ENCODE measurements at places on chromosomes 12 and 14.

- DNase-seq = no peak
These were observed 26.3 kb upstream of the NR1H4 start for GRCh38 chr12:100447381-100447780.

DNA sequence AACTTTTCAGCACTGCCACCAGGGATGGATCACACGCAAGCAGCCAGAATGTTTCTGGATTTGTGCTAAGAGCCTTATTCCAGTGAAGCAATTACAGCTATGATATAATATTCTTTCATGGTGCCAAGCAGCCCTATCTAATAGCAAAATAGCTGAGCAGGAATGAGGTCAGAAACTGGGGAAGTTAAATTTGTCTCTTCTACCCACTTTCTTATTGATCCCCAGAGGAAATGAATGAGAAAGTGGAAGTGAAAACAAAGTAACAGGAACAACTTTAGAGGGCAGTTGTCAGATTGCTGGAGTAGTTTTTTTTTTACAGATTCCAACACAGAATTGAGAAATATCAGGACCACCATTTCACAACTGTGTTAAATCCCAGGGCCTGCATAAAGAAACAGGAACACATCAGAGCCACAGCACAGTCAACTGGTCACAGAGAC is 44.8 kb downstream of the GCH1 start:
- DNase-seq = no peak

GRCh38 chr12:12889701-12890100 is 1.7 kb upstream of the GPRC5A start:
- no peak for DNase-seq

GRCh38 chr14:60721326-60722106 is 2.6 kb downstream of the SIX4 start:
- DNase-seq = peak; percentile 69

DNA sequence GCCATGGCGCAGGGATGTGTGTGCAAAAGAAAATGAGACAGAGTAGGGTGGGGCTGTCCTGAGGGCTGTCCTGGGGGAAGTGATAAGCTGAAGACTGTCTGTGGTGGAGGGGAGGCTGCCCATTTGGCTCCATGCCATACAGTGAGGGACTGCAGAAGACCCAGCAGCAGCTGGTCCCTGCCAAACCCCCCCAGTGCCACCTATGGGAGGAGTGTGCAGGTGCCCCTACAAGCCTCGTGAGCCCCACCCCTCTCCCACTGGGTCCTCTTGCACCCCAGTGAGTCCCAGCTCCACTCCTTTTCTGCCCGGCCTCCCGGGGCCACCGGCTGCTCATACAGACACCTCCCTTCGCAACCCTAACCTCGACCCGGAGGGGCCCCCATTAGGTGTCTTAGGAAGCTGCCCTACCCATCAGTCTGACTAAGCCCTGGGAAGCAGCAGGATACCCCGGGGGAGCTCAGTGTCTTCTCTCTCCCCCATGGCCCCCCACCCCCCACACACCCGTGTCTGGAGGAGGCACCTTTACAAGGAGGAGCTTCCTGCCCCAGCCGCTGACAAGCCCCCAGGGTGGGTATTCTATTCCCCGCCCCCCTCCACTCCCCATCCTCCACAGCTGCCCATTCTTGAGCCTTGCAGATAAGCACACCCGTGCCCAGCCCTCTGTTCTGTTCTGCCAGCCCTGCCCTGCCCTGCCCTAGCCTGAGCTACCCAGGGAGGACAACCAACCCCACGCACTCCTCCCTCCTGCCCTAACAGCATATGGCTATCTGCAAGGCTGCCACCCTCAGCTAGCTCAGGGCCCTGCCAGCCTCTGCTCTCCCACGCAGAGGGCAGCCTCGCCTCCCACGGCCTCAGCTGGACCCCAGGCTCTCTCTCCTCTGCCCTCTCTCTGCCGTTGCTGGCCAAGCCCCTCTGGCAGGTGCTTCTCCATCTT is 41.9 kb downstream of the SLC6A12 start:
- DNase-seq = no peak

GRCh38 chr14:28760431-28760996 is 6.1 kb upstream of the FOXG1 start:
- no peak for DNase-seq

GRCh38 chr14:20934148-20934762 is 21.0 kb upstream of the RNASE2 start:
- DNase-seq = no peak

DNA sequence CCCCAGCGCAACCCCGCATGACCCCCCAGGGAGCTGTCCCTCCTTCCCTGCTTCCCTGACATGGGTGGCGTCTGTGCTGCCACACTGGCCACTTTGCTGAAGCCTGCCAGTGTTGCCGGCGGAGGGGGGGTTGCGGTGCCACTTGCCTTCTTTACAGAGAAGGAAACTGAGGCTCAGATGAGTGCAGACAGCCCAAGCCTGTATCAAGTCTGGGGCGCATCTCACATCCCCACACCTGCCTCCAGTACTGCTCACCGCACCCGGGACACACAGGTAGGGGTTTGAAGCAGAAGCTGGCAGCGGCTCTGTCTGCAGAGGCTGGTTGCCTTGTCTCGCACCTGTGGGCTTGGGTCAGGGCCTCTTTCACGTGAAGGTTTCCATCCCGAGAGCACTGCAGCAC is 104.7 kb upstream of the RTL1 start:
- no peak for DNase-seq

Data from NCI-H2029 treated with DMSO at 0.1 percent for 48 hours (cell line).